ENCODE measurements at places on chromosomes 1 and 21.

- peak; percentile 35 for DNase-seq
These were observed 64.5 kb downstream of the BCAR3 start for GRCh38 chr1:93616996-93617669.

DNA sequence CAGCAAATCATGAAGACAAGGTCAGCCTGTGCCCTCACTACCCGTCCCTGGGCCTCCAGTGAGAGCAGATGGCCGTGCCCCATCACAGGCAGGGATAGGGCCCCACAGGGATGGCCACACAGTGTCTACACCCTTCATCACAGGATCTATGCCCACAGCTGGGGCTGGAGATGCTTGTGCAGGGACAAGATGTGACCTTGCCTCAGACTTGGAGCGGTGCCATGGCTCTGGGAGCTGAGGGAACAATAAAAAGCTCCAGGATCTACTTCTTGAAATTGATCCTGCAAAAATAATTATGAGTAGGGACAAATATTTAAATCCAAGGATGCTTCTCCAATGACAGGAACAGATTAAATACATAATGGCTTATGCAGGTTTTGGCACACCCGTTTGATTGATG is 25.4 kb upstream of the TCEA3 start:
- DNase-seq: no peak

DNA sequence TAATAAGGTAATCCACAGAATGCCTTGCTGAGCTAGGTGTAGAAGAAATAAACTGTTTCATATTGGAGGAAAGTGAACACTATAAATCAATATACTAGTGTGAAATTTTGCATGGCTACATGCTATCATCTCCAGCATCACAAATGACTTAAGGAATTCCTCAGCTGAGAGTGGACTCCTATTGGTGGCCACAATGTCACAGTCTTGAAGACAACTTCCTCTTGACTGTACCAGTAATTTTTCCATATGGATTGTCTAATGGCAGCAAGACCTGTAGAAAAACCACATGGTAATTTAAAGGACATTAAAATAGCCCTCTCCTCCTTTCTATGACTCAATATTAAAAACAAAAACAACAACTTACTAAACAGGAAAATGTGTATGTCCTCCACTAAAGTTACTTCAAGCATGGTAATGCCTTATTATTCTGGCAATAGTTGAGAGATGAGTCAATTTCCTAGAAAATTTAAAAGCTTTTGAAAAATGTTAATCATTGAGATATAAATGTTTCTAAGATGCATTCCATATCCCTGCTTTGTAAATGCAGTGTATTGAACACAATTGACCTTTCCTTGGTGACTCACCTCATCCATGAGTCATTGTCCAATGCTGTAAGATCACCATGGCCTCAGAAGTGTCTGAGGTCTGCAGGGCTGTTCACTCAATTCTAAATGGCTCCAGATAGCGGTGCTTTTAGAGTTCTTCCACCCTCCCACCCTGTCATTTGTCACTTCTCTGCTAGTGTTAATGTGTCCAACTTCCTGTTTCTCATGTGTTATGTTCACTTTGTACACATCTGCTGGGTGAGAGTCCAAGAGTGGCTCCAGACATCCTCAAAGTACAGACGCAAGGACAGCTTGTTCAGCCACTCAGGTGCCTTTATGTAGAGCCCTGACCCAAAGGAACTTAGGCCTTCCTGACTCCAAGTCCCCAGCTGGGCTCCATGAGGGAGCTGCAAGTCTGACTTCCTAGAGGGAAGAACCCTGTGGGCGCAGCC is 32.8 kb upstream of the DNASE2B start:
- DNase-seq: peak; percentile 55

GRCh38 chr1:191888996-191889622 is 269.2 kb upstream of the RGS18 start:
- DNase-seq: peak; percentile 73

GRCh38 chr1:195717651-195718050 is 890.6 kb downstream of the KCNT2 start:
- peak; percentile 45 for DNase-seq

- no peak for DNase-seq
These were observed 38.3 kb upstream of the BCL10 start for GRCh38 chr1:85314726-85315125.

GRCh38 chr1:86965012-86965826 is 50.8 kb downstream of the HS2ST1 start:
- peak; percentile 65 for DNase-seq

DNA sequence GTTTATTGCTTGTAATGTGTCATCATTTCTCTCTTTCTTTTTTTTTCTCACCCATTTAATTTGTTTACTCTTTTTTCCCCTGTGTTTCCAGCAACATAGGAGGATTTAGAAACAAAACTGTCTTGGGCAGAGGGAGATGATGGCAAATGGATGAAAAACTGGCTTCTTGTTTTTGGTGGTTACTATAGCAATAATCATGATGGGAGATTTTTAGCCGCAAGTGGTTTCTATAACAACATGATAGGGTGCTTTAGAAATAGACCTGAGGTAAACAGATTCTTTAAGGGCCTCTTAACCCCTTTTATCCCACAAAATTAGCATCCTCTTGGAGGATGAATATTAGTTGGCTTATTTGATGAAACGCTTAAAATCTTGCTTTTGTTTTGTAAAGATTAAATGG is 51.6 kb downstream of the CRB1 start:
- DNase-seq: peak; percentile 45

- DNase-seq: no peak
These were observed 78.4 kb downstream of the KIF14 start for GRCh38 chr1:200542162-200542561.

- no peak for DNase-seq
These were observed 267.7 kb downstream of the RYR2 start for GRCh38 chr1:237309595-237310118.

DNA sequence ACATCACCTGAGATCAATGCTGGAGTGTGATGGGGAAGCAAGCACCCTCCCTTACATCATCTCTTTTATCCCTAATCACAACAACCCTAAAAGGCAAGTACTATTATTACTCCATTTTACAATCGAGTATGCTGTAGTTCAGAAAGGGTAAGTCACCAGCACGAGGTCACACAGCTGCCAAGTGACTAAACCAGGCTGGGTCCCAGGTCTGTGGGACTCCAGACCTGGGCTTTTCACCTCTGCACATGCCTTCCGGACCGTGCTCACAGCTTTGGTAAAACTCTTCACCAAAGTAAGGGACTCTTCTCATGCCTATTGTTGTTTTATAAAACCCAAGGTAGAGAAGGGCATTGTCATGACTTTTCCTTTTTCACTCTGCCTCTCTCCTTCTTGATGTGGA is 130.9 kb downstream of the DMRTB1 start:
- DNase-seq: no peak
